ENCODE measurements at places on chromosomes 1 and 21. TPM values are rescaled to one million over a fixed set of nuclear protein-coding genes. Genes with fewer than 3 reads are reported as not detected.

The CDK18 gene
- 2.7 TPM for total RNA-seq

- no peak overlapping the region for H3K4me3 ChIP-seq
- H3K36me3 ChIP-seq = no peaks in the 10 kb centered on the region
- peaks cover 3% of the 10 kb centered on the region for H3K27me3 ChIP-seq
- no peaks in the 10 kb centered on the region for H3K4me1 ChIP-seq
These were observed 22.6 kb upstream of the FAM89A start for GRCh38 chr1:231062500-231063270.

The S100A10 gene
- total RNA-seq = 165 TPM

DNA sequence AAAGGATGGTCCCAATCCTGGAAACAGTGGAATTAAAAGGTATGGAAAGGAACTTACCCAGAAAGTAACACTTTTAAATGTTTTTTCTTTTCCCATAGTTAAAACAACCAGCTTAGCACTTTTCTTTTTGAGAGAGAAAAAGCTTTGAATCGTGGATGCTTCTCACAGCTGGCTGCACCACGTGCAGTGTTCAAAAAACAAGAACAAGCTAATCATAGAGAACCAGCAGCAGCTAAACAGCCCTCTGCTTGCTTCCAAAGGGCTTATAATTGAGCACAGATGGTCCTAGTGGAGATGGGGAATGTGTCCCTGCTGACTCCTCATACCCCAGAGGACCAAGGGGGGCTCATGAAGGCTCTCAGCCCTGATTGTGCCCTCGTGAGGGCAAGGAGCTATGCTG is 26.4 kb downstream of the UTP25 start:
- H3K4me3 ChIP-seq = no peak overlapping the region
- H3K27ac ChIP-seq = no peak overlapping the region

DNA sequence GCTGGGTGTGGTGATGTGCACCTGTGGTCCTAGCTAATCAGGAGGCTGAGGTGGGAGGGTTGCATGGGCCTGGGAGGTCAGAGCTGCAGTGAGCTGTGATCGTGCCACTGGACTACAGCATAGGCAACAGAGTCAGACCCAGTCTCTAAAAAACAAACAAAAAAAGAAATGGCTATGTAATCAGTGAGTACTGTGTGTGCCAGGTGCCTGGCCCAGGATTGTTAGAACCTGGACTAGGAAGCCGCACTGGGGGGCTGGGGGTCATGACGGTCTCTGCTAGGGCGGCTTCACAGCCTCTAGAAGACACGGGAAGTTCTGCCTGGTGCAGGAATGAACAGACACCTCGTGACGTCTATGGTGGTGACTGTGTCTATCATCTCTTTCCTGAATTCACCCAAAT is 8.5 kb downstream of the TMEM9 start:
- peaks cover 65% of the 10 kb centered on the region for H3K36me3 ChIP-seq
- no peaks in the 10 kb centered on the region for H3K27me3 ChIP-seq
- H3K27ac ChIP-seq = no peak overlapping the region
- DNase-seq = no peak
- H3K4me3 ChIP-seq = no peak overlapping the region

The LORICRIN gene
- 208 TPM for total RNA-seq

- H3K27ac ChIP-seq = no peak overlapping the region
- no peak overlapping the region for H3K4me3 ChIP-seq
- H3K27me3 ChIP-seq = no peaks in the 10 kb centered on the region
These were observed 3.0 kb downstream of the TMPRSS3 start for GRCh38 chr21:42392731-42393442.

The FABP3 gene
- 2.4 TPM for total RNA-seq

DNA sequence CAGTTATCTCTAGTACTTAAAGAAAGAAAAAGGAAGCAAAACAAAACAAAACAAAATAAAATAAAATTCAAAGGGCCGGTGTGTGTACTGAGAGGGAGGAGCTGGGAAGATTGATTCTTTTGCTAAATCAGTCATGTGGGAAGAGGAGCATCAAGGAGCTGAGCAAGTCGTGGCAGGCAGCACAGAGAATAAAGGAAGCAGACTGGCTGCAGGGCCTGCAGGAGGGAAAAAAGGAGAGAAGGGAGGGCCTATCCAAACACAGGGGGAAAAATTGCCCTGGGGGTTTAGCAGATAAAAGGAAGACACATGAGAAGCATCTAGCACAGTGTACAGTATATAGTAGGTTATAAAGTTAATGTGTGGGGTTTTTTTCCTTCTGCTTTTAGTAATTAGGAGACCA is 27.6 kb downstream of the AGO4 start:
- H3K36me3 ChIP-seq = peaks cover 86% of the 10 kb centered on the region
- H3K4me1 ChIP-seq = peaks cover 6% of the 10 kb centered on the region
- H3K27ac ChIP-seq = no peak overlapping the region
- no peak overlapping the region for H3K4me3 ChIP-seq
- no peak for DNase-seq

- H3K36me3 ChIP-seq = no peaks in the 10 kb centered on the region
- H3K4me1 ChIP-seq = no peaks in the 10 kb centered on the region
- DNase-seq = no peak
- no peak overlapping the region for H3K4me3 ChIP-seq
These were observed 125.9 kb downstream of the RGS21 start for GRCh38 chr1:192442736-192443135.

GRCh38 chr21:40684726-40685125 is 162.2 kb downstream of the DSCAM start:
- no peak overlapping the region for H3K4me3 ChIP-seq
- no peak overlapping the region for H3K27ac ChIP-seq
- no peaks in the 10 kb centered on the region for H3K36me3 ChIP-seq
- H3K27me3 ChIP-seq = no peaks in the 10 kb centered on the region

- no peak for DNase-seq
- H3K27ac ChIP-seq = no peak overlapping the region
- H3K4me3 ChIP-seq = no peak overlapping the region
- no peaks in the 10 kb centered on the region for H3K4me1 ChIP-seq
- no peaks in the 10 kb centered on the region for H3K36me3 ChIP-seq
These were observed 125.6 kb upstream of the LMO4 start for GRCh38 chr1:87202922-87203655.

DNA sequence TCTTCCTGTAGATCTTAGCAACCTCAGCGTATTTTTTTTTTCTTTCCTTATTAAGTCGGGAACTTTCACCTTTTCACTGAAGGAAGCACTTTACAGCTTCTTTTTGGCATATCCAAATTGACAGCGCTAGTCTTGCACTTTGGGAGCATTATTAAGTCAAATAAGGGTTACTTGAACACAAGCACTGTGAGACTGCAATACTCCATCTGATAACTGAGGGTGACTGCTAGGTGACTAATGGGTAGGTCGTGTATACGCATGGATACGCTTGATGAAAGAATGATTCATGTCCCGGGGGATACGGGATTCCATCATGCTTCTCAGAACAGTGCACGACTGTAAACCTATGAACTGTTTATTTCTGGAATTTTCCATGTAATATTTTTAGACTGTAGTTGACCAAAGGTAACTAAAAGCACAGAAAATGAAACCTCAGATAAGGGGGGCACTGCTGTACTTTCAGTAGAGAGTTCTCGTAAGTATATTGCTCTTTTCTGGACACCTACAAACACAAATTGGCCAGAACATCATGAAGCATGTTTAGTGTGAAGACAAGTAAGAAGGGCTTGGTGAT is 364.7 kb downstream of the SMYD3 start:
- DNase-seq = no peak
- no peaks in the 10 kb centered on the region for H3K36me3 ChIP-seq
- H3K27ac ChIP-seq = no peak overlapping the region
